Esophagus muscularis mucosa (tissue), 4 donors: ENCODE measurements at places on chromosomes 5 and 9. TPM values are rescaled to one million over a fixed set of nuclear protein-coding genes. Genes with fewer than 3 reads are reported as not detected.
A peak's percentile ranks its signal among the peaks of the same experiment; 100 is the strongest.

GRCh38 chr9:27339661-27340284 lies 42.8 kb upstream of the EQTN start:
- DNase-seq, result peak; percentile 45

- no peak for DNase-seq
These were observed 12.8 kb downstream of the FGFR4 start for GRCh38 chr5:177099422-177100093.

DNA sequence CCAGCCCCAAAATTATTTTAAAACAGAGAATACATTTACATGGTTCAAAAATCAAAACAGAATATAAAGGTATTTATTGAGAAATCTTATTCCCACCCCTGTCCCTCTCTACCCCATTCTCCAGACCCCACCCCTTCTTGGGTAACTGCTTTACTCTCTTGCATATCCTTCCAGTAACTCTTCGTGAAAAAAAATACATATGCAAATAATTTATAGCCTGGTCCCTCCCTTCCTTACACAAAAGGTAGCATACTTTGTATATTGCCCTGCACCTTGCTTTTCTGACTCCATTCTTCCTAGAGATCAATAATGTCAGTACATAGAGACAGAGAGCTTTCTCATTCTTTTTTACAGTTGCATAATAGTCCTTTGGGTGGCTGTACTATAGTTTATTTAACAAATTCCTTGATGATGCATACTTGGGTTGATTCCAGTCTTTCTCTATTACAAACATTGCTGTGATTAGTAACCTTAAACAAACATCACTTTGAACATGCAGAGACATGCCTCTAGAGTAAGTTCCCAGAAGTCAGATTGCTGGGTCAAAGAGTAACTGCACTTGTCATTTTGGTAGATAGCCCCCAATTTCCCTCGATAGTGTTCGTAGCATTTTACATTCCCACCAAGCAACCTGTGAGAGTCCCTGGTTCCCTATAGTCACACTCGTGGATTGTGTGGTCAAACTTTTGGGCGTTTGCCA lies 47.9 kb downstream of the STOM start:
- DNase-seq, result no peak

CWC27 gene
- 13.7 TPM for total RNA-seq
